Activated CD4-positive, alpha-beta memory T cell treated with anti-CD3 and anti-CD28 coated beads, Interleukin-2, amount 10 ng/mL, durations not matched to agents 7 days and 5 days (primary cell): ENCODE measurements at places on chromosomes 5 and 9. TPM values are rescaled to one million over a fixed set of nuclear protein-coding genes. Genes with fewer than 3 reads are reported as not detected.

The IFNE gene
- total RNA-seq, result not detected

The TRAF1 gene
- 74.3 TPM for total RNA-seq

The POU5F2 gene
- 0.68 TPM for total RNA-seq

The RASGRF2 gene
- 3.3 TPM for total RNA-seq

The ERAP2 gene
- 91.3 TPM for total RNA-seq

The ASS1 gene
- 10.1 TPM for total RNA-seq

The DMGDH gene
- total RNA-seq, result 0.30 TPM

The NOL6 gene
- 22.4 TPM for total RNA-seq

The DPYSL3 gene
- total RNA-seq, result not detected

The LIFR gene
- total RNA-seq, result 0.18 TPM

The SLC31A2 gene
- 3.6 TPM for total RNA-seq

The CARD19 gene
- total RNA-seq, result 80.4 TPM

The SARDH gene
- 0.88 TPM for total RNA-seq

The FOXD4L6 gene
- total RNA-seq, result not detected

The ANKDD1B gene
- 0.18 TPM for total RNA-seq

The OR1Q1 gene
- total RNA-seq, result not detected

The OSMR gene
- not detected for total RNA-seq
